ENCODE measurements at places on chromosomes 2 and 18.

DNA sequence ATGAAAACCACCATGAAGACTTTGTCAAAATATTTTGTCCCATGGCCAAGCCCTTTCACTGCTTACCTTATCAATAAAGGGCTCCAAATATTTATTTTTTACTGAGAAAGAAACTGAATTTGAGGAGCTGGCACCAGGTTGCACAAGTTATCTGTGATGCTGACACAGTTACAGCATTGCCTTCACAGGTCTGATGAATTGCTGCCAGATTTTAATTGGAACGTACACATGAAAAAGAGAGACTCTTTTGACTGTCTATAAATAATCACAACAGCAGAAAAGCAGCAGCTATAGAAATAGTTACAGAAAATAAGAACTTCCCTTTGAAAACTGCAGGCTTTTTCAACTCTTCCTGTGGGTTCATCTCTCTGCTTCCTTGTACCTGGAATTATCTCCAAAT is 23.9 kb downstream of the TMEM200C start:
- DNase-seq, result no peak

DNA sequence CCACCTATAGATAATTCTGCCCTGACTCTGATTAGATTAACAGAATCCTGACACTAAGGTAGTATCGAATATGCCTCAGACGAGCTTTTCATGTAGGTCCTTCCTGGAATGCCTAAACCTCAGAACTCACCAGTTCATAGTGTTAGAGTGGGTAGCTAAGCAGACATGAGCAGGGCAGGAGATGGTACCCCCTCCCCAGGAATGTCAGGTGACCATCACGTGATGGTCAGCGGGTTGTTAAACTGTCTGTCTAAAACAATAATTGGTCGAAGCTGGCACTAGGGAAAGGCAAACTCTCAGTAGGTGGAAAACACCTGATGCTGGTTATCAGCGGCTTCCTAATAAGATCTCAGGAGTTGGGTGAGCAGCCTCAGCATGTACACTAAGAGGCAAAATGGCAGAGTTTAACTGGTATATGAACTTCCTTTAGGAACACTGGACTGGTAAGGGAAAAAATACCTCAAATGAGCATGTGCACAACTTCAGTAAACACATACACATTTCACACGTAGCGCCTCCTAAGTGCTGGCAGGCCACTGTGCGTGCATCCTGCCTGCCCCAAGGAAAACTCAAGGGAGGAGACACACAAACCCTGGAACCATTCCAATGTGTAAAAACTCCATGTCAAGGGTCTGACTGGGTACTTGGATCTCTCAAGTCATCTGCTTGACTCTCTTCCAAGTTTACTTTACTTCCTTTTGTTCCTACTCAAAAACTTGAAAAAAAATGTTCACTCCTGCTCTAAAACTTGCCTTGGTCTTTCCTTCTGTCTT is 339.5 kb downstream of the GULP1 start:
- no peak for DNase-seq

GRCh38 chr2:180657054-180657453 is 323.4 kb upstream of the UBE2E3 start:
- DNase-seq, result no peak

- no peak for DNase-seq
Measured at GRCh38 chr18:55546851-55547704, 40.9 kb downstream of the TCF4 start.

- DNase-seq, result no peak
Measured at GRCh38 chr2:124180635-124181034, 155.5 kb downstream of the CNTNAP5 start.

All from activated CD8-positive, alpha-beta memory T cell treated with anti-CD3 and anti-CD28 coated beads for 48 hours (primary cell).